ENCODE measurements at places on chromosomes 3 and 15.

GRCh38 chr15:88605189-88606069, 15.7 kb upstream of the AEN start:
- peak; percentile 52 for DNase-seq

- peak; percentile 86 for DNase-seq
Observed at GRCh38 chr3:39288300-39288808, 8.5 kb upstream of the CX3CR1 start.

DNA sequence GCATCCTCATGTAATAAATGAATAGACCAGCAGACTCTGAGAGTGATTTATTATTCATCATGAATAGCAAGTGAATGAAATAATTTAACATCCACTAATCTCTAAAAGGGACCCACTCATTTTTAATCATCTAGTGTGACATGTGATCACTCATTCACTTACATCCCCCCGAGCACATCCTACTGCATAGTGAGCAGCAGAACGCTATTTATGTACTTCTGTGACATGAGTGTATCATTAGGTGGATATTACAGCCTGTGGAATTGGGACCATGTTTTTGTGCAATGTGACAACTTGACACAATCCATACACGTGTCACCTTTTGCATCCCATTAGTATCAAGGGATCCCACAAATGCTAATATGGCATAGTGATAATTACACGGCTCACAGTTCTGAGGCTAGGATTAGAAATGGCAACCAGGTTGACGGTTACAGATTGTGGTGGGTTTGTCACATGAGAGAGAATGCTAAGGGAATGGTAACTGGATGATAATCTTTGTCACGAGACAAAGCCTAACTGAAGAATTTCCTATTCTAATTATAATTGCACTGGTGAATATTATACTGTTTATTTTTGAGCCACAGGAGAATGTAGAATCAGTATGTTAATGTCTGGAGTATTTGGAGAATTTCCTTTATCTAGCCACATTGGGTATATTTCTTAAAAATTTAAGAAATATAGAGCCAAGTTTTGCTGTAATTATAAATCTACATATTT, 595.2 kb upstream of the TBL1XR1 start:
- no peak for DNase-seq

- no peak for DNase-seq
Observed at GRCh38 chr3:112602217-112602838, 38.6 kb downstream of the CCDC80 start.

- DNase-seq, result no peak
Observed at GRCh38 chr3:9395570-9396300, 1.7 kb upstream of the SETD5 start.

GRCh38 chr3:84074767-84075166, 884.0 kb upstream of the CADM2 start:
- DNase-seq, result peak; percentile 3

GRCh38 chr15:32096916-32097617, 66.8 kb downstream of the CHRNA7 start:
- no peak for DNase-seq

GRCh38 chr3:193372783-193373182, 5.8 kb downstream of the ATP13A5 start:
- no peak for DNase-seq

- DNase-seq, result no peak
Observed at GRCh38 chr15:95350908-95351307, 979.6 kb upstream of the NR2F2 start.

DNA sequence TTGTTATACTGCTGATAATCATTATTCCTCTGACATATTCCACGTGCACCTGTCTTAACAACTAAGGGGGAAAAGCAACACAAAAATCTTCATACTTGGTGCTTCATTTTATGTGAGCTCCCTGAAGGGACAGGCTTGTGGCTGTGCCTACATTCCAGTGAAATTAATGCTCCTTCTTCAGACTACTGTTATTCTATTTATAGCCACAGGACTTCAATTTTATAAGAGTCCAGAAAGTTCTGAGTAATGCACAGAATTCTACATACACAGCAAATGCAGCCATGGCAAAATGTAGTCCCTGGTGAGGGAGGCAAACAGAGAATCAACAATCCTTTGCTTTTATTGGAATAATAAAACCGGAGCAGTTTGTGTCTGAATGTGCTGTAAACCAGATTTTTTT, 417.1 kb downstream of the RBMS3 start:
- DNase-seq, result no peak

DNA sequence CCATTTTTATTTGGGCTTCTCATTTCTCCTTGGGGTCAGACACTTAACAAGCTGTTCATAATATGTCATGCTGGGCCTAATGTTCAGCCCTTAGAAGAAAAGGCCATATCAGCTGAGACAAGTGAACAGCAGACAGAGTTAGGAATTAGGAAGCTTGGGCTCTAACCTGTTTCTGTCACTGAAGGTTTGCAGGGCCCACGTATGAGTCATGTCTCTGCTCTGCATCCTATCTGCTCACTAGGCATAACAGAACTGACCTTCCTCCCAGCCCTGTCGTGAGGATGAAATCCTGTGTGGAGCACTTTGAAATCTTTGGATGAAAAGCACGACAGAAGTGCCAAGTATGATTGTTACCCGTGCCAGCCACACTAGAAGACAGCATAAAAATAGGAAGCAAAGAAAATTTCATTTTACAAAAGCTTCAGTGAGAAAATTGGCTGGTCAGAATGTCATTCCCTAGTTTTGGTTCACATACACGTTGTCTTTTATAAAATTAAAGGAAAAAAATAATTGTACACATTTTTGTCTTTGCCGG, 26.5 kb upstream of the CD47 start:
- peak; percentile 58 for DNase-seq

DNA sequence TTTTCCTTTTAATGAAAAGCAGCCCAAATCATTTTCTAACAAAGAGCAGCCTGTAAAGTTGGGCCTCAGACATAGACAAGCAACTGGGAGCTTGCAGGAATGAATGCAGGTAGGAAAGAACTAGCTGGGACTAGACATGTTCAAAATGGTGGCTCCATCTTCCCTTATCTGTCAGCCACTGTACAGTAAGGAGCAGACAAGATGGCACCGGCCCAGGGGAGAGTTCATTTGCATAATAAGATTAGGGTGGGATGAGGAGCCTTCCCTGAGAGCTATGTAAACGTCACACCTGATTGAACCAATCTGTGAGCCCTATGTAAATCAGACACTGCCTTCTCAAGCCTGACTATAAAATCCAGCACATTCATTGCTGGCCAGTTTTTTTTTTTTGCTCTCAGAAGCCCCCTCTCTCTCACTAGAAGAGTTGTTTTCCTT, 59.7 kb upstream of the GK5 start:
- DNase-seq, result no peak

GRCh38 chr3:138078901-138079344, 36.5 kb downstream of the DZIP1L start:
- DNase-seq, result peak; percentile 94

GRCh38 chr15:74528876-74529275, 12.1 kb upstream of the ARID3B start:
- no peak for DNase-seq

GRCh38 chr15:29734917-29735572, 87.2 kb downstream of the TJP1 start:
- DNase-seq, result peak; percentile 62

- no peak for DNase-seq
Observed at GRCh38 chr3:66431494-66431893, 69.3 kb downstream of the LRIG1 start.

- no peak for DNase-seq
Observed at GRCh38 chr3:140388202-140388922, 289.5 kb upstream of the TRIM42 start.

DNA sequence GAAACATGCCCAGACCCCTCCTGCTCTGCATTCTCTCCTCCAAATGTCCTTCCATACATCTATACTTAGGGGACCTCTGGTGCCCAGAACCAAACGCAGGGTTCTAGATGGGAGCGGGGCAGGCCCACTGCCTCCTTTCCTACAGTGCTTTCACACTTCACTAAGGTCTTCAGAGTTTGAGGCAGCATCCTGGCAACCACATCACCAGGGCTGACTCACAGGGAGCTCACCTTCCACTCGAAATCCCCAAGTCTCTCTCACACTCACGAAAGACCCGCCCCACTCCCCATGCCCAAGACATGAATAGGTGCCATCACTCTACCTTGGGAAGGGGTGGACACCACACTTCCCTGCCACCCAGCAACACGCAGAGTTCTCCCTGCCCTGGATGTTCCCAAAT, 18.9 kb downstream of the HOMER2 start:
- DNase-seq, result peak; percentile 61

- DNase-seq, result no peak
Observed at GRCh38 chr3:63231643-63232042, 46.5 kb upstream of the SYNPR start.

DNA sequence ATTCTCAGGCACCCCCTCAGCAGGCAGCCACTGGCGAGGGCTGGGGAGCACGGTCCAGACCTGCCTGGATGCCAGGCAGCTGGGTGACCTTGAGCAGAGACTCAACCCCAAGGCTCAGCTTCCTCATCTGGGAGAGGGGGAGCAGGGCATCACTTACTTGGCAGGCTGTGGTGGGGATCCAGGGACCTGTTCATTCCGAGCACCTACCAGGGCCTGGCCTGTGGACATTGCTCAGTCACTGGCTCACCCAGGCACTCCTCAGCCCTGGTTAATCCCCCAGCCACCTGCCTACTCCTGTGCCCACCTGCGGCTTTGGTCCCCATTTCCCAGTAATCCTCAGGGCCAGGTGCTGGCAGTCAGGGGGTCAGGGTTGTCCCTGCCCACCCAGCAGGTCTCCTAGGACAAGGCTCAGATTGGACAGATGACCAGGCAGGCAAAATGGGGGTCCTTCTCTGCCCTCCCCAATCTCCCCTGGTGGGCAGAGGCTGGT, 9.3 kb upstream of the RPL29 start:
- no peak for DNase-seq

DNA sequence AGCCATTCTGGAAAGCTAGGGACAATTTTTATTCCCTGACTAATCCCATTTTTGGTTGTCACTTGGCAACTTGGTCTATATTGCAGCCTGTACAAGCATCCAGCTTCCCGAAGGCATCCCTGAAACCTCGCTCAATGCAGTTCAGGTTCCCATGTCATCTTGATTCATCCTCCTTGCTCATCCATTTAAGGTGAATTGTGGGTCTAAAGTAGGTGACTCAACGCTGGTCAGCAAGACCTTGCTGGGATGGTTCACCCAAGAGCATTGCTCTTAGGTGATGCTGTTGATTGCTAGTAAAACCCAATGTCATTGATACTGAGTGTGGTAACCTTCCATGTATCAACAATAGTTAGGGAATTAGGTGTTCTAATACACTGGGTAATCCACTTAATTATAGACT, 13.1 kb upstream of the RAB8B start:
- peak; percentile 93 for DNase-seq

DNA sequence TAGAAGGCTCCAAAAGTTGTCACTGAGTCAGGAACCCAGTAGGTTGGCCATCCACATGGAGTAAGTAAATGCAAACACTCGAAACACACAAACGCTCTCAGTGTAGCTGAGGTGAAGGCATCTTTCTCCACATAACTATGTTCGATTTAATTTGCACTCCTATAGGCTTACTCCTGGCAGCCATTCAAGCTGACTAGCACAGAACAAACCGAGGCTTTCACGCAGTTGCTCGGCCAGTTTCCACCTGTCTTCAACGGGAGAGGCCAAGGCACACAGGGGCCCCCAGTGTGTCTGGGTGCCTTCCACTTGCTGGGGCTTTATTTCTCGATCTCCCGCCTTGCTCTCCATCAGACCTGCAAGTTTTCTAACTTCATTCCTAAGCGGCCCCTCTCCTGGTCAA, 18.9 kb downstream of the RGMA start:
- DNase-seq, result peak; percentile 36

GRCh38 chr3:143529018-143529478, 319.2 kb downstream of the SLC9A9 start:
- DNase-seq, result no peak

DNA sequence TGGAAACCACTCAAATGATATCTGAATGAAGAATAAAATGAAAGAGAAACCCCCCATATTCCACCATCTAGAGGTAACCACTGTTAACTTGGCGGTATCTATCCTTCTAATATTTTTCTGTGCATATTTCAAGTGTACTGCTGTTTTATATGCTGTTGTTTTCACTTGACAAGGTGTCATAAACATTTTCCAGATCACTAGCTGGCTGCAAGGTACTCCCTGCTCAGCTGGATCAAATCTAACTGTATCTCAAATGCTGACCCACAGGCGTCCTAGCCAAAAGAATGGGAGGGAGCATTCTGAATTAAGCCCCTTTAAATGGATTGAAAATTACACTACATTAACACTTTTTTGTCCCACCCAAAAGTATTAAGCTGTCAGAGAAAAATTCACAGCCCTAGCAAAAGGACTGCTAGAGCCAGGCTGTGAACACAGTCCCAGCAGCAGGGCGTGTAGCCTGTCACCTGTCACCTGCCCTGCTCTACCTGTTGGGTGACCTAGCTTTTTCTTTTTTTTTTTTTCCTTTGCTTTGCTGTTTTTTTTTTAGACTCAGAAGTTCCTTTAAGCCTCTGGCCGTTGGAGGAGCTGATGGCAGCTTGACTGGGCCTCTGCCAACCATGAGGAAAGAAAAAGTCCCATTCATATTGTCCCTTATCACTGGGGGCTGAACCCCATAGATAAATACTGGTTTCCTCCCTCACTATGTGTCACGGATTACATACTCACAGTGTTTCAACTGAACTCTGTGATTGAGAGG, 93.7 kb upstream of the TSC22D2 start:
- DNase-seq, result no peak

DNA sequence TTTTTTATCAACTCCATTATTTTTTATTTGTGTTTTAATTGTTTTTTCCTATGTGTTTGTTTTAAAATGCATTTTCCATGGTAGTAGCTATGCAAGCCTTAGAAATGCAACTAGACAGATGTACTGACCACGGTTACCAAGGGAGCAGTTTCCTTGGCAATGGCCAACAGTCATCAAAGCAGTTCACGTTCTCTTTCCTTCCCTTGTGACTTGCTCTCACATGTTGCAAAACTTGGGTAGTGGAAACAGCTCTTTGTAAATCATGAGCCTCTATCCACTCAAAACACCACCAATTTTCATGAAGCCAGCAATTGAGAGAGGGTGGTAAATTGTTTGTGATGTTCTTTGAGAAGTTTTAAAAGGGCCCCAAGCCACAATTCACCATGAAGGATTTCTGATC, 499.4 kb upstream of the MDFIC2 start:
- DNase-seq, result peak; percentile 82

- DNase-seq, result peak; percentile 73
Observed at GRCh38 chr3:119145500-119146167, at the start of gene TEX55. TEX55 (plus strand) TSS chr3:119146165; CDS start chr3:119146190, 25 bp downstream.

GRCh38 chr3:71207632-71208031, 375.9 kb downstream of the FOXP1 start:
- no peak for DNase-seq

- DNase-seq, result no peak
Observed at GRCh38 chr3:33030802-33031201, 66.1 kb downstream of the GLB1 start.

DNA sequence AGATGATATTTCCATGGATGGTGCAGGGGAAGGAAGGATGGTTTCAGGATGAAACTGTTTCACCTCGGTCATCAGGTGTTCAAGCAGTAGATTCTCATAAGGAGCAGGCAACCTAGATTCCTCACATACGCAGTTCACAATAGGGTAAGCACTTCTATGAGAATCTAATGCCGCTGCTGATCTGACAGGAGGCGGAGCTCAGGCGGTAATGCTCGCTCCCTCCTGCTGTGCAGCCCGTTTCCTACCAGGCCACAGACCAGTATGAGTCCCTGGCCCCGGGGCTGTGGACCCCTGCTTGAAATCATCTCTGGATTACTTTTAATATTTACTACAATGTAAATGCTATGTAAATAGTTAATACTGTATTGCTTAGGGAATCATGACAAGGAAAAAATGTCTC, 241.8 kb downstream of the ROBO2 start:
- DNase-seq, result no peak

Data from epithelial cell of esophagus (primary cell).